ENCODE measurements at places on chromosomes 1 and 21.

DNA sequence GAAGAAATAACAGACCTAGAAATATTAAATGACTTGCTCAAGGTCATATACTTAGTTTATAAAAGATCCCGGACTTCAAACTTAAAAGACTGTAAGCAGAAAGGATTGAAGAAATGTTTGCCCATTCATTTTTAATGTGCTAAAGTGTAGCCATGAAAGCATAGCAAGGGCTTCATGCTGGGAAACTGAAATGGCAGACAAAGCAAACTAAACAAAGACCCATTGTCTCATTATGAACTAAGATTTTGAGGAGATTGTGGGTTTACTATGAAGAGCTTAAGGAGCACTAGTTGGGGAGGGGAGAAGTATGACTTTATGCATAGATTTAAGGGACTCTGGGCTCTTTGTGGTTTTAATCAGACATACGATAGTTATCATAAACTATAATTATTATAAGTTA is 26.3 kb downstream of the ADAMTS1 start:
- DNase-seq, result no peak

DNA sequence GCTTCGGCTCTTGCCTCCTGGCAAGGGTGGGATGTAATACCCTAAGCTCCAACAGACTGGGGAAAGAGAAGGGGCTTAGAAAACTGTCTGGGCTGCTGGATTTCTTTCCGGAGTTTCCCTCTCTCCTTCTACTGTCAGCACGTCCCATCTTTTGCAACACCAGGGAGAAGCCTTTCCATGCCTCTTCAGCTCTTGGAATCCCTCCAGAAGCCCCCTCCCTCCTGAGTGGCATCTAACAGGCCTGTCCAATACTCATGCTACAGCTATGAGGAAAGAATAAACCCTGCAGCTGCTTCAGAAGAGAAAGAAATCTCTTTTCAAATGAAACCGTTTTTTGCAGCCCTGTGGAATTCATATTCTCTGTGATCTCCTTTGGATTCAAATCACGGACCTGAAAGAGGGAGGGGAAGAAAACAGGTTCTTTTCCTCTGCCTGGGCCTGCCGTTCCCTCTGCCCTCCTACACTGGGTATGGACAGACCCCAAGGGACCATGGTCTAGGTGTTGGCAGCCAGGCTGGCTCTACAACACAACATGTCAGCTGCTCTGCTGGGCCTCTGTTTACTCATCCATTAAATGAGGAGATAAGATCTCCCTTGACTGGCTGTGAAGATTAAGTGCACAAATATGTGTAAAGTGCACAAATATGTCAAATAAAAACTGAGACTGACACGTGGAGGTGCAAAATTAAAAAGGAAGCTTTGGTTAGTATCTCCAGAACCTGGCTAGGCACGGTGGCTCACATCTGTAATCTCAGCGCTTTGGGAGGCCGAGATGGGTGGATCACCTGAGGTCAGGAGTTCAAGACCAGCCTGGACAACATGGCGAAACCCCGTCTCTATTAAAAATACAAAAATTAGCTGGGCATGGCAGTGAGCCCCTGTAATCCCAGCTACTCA is 6.0 kb upstream of the CAPN2 start:
- DNase-seq, result peak; percentile 75

DNA sequence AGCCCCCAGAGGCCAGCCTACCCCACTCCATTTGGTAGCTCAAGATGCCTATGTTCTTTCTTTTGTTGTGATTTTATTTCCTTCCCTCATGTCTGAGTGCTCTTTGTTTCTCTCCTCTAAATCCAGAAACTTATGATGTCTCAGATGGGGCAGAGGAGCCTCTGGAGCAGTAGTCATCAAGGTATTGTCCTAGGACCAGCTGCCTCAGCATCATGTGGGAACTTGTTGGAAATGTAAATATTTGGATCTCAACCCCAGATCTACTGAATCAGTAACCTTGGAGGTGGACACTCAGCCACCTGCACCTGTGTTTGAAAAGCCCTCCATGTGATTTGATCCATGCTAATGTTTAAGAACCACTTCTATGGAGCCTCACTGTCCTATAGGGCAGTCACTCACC is 593.1 kb upstream of the PLXNA2 start:
- DNase-seq, result no peak

GRCh38 chr21:45535341-45536081 is 6.7 kb downstream of the SLC19A1 start:
- DNase-seq, result no peak

DNA sequence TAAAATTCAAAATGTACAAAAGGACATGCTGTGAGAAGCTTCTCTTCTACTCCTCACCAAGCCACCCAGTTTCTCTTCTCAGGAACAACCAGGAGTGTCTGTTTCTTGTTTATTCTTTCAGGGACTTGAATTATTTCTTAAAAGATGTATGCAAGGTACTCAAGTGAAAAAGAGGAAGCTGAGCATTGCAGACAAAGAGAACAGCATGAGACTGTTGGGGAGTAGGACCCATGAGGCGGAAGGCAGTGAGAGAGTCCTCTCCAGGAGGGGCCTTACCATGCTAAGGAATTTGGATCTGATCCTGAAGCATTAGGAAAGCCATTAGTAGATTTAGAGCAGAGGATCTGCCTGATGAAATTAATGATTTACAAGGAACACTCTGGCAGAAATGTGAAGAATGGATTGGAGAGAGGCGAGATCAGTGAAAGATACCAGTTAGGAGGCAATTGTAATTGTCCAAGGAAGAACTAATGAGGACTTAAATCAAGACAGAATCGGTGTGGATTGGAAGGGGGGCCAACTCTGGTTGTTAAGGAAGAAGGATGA is 14.7 kb upstream of the SSX2IP start:
- no peak for DNase-seq

GRCh38 chr21:18114810-18115209 is 129.8 kb upstream of the CHODL start:
- no peak for DNase-seq

DNA sequence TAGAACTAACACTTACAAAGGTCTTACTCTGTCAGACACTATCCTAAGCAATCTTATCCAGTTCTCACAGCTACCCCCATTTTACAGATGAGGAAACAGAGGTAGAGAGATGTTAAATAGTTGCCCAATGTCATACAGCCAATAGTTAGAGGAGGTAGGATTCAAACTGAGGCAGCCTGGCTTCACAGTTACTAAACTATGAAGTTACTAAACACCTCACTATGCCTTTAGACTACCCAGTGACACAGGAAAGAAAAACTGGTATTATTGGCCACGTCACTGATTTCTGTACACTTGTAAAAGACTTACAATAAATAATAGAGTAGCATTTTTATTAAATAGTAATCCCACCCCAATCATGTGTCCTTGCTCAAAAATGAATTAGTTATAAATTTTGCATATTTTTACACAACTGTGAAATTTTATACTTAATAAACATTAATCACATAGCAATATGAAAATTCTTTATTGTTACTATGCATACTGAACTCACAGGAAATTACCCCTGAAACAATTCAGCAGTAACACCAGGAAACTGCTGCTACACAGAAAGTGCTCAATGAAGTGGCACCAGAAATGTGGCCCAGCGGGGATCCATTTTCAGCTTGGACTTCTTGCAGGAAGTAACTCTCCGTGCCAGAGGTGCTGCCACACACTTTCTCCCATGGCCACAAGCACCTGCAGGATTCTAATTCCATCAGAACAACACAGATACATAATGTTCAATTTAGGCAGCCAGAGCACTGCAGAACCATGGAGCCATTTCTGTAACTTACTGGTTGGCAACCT is 69.4 kb downstream of the VAV3 start:
- no peak for DNase-seq

DNA sequence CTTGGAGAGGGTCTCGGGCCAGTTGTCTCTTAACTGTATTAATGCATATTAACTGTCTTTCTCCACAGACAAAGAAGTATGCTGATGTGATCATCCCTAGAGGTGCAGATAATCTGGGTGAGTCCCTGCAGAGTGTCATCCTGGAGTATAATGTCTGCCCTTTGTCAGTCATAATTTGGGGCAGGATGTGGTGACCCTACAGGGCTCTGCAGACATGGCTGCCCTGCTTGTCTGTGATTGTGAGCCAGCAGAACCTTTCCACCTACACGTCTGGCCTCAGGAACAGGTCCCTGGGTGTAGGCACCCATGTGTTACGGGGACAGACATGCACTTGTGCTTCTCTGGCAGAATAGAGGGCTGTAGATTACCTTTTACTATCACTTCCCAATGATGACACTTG is 78.4 kb downstream of the UCK2 start:
- DNase-seq, result no peak

DNA sequence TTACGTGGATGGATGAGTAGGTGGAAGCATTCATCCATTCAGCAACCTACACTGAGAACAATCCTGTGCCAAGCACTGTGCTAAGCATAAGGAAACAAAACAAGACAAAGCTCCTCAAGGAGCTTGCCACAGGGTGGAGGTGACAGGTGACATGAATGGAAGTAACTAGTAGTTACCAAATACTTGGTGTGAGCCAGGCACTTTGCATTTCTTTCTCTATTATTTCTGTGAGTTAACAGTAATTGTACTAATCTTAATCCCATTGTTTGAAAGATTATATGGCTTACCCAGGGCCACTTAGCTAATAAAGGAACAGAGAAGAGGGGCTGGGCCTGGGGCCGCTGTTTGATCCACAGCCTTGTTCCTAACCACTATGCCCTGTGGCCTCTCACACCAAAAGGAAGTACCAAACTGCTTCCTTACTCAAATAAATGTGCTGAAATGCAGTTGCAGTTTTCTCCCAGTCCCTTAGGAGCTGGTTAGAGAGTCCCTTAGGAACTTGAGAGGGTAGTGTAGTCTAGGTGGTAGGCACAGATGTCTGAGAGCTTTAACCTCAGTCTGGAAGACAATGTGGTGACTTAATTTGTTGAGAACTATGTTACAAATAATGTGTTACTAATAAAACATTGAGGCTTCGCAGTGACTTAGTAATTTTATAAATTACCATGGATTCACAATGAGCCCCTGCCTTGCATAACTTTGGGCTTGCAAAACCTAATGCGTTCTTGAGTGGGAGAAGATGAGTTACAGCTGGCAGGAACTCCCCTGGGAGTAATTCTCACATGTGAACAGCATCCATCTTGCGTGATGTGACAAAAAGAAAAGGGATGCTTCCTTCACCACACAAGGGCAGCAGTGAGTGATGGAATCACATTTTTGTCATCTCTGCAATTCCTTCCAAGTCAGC is 69.8 kb downstream of the MPZL1 start:
- DNase-seq, result peak; percentile 73

GRCh38 chr21:37496972-37497371 is 130.4 kb downstream of the DYRK1A start:
- peak; percentile 30 for DNase-seq

GRCh38 chr21:45778686-45779085 is 135.2 kb downstream of the PCBP3 start:
- DNase-seq, result no peak

DNA sequence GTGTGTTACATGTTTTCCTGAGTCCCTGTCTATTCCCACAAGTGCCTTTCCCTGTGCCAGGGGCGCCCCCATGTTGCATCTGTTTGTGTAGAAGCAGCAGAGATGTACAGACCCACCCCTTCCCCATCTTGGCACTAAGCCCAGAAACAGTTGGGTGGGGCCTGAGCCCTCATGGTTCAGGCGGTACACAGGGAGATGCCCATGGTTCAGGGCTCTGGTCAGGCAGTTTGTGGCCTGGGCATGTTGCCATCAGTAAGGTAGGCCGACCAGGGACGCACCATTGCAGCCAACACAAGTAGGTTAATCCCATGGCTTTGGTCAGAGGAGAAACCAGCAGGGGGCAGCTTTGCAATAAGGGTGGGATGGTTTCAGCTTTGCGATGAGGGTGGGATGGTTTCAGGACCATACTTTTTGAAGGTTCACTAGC is 914 bp upstream of the ADGRB2 start:
- peak; percentile 50 for DNase-seq

GRCh38 chr1:203187689-203188264 is 1.3 kb upstream of the CHI3L1 start:
- no peak for DNase-seq

GRCh38 chr1:196660852-196661251 is 9.0 kb downstream of the CFH start:
- DNase-seq, result peak; percentile 55

Data from ACHN (cell line).